ENCODE measurements at places on chromosomes 1 and 21.

- ATAC-seq, result no peak
Measured at GRCh38 chr1:91138959-91139358, 117.1 kb upstream of the ZNF644 start.

- ATAC-seq, result no peak
Measured at GRCh38 chr1:26084091-26084561, 16.7 kb upstream of the TRIM63 start.

GRCh38 chr1:229664133-229664689 lies 38.2 kb downstream of the URB2 start:
- ATAC-seq, result no peak

- ATAC-seq, result no peak
Measured at GRCh38 chr1:96104906-96105305, 616.7 kb upstream of the PTBP2 start.

GRCh38 chr1:1089731-1090423 lies 15.8 kb upstream of the RNF223 start:
- ATAC-seq, result no peak

- ATAC-seq, result no peak
Measured at GRCh38 chr21:14686466-14687267, 140.6 kb upstream of the SAMSN1 start.

GRCh38 chr1:119919241-119919640 lies 22.9 kb upstream of the ADAM30 start:
- ATAC-seq, result no peak

GRCh38 chr1:94535095-94535494 lies 6.5 kb downstream of the F3 start:
- no peak for ATAC-seq

DNA sequence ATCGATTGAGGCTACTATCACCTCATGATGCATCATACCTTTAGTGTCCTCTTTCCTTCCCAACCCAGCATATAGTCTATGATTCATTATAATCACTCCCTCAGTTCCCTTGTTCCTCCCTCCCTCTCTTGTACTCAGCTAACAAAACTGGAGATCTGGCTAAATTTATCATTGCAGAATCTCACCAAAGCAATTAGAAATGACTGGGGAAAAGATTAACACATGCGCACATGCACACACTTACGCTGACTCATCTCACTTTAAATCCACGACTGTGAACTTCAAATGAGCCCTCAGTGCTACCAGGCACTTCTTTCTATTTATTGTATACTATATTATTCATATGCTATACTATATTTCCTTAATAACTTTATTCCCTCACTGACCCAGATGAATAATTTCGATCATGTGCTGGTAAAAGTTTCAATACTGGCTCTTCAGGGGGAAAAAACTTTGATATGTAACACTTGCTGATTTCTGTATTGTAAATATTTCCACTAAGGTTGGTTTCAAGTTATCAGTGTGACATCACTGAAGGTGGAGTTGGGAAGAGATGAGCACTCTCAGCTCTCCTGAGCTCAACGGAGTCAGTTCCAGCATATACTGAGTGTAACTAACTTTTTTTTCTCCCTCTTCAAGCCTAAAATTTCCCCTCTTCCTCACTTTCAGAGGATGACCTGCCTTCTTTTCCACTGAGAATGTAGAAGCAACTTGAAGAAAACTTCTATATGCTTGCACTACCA lies 613.7 kb upstream of the B3GALT2 start:
- ATAC-seq, result peak; percentile 96

- peak; percentile 40 for ATAC-seq
Measured at GRCh38 chr1:103516693-103517092, 8.8 kb upstream of the RNPC3 start.

DNA sequence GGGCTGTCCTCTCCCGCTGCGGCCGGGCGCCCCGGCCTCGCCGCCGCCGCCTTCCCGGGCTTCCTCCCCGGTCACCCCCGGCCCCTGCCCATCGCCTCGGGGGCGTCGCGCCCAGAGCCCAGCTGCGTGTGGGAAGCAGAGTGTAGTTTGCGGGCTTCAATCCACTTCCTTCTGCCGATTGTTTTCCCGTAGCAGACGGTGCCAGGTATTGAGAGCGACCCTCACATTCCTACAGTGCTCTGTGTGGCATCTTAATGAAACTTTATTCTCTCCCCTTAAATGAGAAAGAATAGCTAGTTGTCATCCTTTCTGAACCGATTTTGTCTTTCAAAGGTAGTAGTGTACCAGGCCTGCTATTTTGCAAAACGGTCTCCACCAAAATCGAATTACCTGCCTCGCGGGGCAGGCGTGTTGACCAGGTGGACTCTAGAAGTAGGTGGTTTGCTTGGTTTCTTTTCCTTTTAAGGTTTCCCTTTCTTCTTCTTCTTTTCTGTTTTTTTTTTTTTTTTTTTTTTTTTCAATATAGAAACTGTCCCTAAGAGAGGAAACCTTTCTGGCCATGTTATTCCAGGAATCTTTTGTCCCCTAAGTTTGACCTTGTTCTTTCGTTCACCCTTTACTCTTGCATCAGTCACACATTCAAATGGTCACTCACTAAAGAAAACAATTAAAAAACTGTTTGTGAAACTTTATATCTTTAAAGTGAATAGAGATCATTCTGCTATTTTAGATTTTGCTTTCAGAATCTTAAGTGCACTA lies 881 bp downstream of the USP25 start:
- ATAC-seq, result no peak

DNA sequence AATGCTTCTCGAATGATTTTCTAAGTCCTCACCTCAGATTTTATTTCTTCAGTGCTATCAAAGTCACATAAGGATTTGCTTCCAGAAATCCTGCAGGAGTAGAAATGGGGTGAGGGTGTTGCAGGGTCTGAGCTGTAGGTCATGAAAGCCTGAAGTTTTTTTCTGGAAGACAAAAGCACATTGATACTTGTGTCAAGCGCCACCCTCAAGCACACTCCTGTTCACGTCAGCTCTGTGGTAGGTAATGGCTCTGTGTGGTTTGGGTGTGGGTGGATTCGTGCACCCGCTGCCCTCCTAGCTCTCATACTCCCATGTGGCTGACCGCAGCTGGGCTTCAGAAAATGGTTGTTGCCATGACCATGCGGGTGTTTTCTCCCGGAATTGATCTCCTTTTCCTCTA lies 39.9 kb downstream of the AKNAD1 start:
- ATAC-seq, result peak; percentile 41

GRCh38 chr21:15645830-15646229 lies 84.0 kb upstream of the USP25 start:
- ATAC-seq, result no peak

DNA sequence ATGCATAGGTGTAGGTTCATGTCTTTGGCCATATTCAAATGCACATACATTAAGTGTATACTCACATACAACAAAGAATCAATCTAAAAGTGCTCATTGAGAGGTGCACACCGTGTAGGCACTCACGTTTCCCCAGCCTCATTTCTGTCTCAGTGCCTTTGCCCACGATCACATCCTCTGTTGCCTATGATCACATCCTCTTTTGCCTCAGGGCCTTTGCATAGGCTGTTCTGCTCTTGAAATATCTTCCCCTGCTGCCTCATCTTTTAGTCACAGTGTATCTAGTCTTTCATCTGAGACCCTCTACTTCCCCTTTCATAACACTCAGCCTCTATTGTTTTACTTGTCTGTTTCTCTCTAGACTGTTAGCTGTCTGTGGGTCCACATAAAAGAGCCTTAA lies 69.3 kb downstream of the FOXD2 start:
- no peak for ATAC-seq

- no peak for ATAC-seq
Measured at GRCh38 chr1:153342178-153342577, 6.5 kb downstream of the PGLYRP4 start.

- ATAC-seq, result no peak
Measured at GRCh38 chr1:38865112-38865715, 5.6 kb upstream of the RRAGC start.

DNA sequence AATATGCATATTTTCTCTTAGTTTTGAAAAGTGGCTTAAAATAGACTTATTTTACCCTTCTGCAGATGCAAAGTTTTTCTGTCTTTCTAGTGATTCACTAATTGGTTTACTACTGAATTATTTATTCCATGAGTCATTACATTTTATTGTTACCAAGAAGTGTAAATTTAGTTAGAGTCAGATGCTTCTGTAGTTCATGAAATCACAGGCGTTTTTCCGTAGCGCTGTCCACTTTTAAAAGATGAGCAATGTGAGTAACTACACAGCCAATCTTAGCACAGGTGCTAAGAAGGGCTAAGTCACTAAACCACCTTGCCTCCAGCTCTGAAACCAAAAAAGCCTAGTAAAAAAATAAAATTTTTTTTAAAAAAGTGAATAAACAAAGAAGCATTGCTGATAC lies 24.7 kb downstream of the RGS13 start:
- ATAC-seq, result peak; percentile 73

- ATAC-seq, result no peak
Measured at GRCh38 chr21:34362670-34363069, 1.1 kb upstream of the KCNE2 start.

- peak; percentile 24 for ATAC-seq
Measured at GRCh38 chr1:96845464-96845863, 123.9 kb downstream of the PTBP2 start.

- ATAC-seq, result no peak
Measured at GRCh38 chr1:155657463-155657862, 31.1 kb downstream of the YY1AP1 start.

GRCh38 chr1:29868096-29868495 lies 631.8 kb downstream of the PTPRU start:
- ATAC-seq, result peak; percentile 52

DNA sequence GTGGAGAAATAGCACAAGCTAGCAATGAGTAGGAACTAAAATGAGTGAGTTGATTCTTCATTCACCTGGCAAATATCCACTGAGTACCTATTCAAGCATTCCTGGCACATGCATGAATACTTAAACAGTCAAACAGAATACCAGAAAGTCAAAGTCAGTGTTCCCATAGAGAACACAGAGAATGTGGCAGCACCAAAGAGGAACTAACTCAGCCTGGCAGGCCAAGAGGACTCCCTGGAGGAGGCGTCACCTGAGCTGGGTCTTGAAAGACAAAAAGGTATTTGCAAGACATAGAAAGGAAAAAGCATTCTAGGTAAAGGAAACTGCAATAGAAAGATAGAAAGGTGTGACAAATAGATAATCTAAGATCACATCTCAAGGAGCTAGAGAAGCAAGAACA lies 49.7 kb downstream of the DMRTA2 start:
- no peak for ATAC-seq

GRCh38 chr1:3333903-3334302 lies 120.6 kb upstream of the ARHGEF16 start:
- ATAC-seq, result no peak

GRCh38 chr1:119204197-119204960 lies 63.9 kb upstream of the WARS2 start:
- ATAC-seq, result no peak

GRCh38 chr21:35399002-35399530 lies 350.0 kb upstream of the RUNX1 start:
- no peak for ATAC-seq

DNA sequence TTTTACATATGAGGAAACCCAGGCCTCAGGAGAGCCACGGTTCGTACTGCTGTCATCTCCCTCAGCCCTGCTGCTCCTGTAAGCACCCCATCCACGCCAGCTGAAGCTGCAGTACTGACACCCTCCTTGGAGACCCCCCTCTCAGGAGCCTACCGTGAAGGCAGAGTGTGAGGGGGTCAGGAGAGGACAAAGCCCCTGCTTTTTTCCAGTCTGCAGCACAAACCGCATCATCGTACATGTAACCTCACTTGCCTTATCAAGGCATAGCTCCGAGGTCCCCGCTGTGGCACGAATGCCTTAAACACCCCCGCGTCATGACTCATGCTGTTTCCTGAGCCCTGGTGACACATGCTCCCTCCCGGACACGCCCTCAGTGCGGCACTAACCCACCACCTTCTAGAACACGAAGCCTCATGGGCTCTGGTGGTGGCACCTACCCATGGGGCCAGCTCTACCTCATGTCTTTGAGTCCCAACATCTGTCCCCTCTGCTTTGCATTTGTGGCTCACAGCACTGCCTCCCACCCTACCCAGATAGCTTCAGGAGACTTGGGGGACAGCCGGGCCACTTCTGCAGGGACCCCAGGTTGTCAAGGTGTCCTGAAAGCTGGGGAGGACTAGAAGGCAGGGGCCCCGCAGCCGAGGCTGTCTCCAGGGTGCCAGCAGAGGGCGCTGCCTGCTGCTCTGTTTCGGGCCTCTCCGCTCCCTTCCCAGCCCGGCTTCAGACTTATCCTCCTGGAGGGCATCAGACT lies 4.9 kb downstream of the SH3BGRL3 start:
- peak; percentile 38 for ATAC-seq

DNA sequence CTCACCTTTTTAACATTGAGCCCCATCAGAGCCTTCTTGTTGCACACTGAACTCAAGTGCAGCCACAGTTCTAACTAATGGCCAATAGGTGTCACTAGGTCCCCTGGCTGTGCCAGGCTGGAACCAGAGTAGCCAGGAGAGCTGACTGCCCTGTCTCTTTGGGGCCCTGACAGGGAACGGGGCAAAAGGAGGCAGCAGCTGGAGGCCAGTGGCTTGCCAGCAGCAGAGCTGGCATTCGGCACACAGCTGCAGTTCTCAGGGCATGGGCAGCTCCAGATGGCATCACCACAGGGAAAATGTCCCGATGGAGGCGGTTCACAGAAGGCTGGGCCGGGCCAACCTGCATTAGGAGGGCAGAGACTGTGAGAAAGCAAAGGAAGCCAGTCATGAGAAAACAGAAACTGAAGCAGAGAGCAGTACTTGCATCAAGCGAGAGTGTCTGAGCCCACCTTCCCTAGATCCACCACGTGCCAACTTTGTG lies 188.6 kb downstream of the FCRL5 start:
- ATAC-seq, result peak; percentile 94

DNA sequence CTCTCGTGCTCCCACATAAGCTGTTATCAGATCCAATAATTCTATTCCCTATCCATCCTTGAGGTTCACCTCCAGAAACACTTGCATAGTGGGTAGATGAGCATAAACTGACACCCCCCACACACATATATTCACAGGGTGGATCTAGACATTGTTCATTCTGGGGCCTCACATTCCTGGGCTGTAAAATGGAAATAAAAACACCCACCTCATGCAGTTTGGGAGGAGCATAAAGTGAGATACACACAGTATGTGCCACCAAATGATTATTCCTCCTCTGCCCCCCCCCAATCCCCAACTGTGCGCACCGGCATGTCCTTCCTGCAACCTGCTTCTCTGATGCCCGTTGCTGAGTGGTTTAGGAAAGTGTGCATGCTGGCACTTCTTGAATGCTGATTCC lies 17.9 kb downstream of the PRDM15 start:
- ATAC-seq, result no peak

GRCh38 chr1:151377150-151377884 lies 4.8 kb upstream of the SELENBP1 start:
- ATAC-seq, result no peak

- no peak for ATAC-seq
Measured at GRCh38 chr1:83928396-83928795, 70.5 kb downstream of the TTLL7 start.

GRCh38 chr1:213419401-213420030 lies 368.5 kb downstream of the RPS6KC1 start:
- ATAC-seq, result peak; percentile 25

GRCh38 chr1:47210666-47211065 lies 20.8 kb upstream of the PDZK1IP1 start:
- ATAC-seq, result no peak

- no peak for ATAC-seq
Measured at GRCh38 chr1:33494929-33495328, 22.5 kb downstream of the ZSCAN20 start.

- no peak for ATAC-seq
Measured at GRCh38 chr1:20683614-20684013, 22.4 kb upstream of the DDOST start.

GRCh38 chr1:206081856-206082255 lies 28.9 kb downstream of the RHEX start:
- ATAC-seq, result no peak
